NCI-H2171 (cell line): ENCODE measurements at places on chromosomes 1 and 21.

DNA sequence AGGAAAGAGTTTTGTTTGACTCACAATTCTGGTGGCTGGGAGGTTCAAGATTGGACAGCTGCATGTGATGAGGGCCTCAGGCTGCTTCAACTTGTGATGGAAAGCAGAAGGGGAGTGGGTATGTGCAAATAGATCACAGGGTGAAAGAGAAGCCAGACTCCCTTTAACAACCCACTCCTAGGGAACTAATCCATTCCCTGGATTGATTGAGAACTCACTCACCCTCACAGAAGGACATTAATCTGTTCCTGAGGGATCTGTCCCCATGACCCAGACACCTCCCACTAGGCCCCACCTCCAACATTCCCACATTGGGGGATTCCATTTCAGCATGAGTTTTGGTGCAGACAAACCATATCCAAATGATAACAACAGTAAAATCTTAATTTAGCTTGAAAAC is 25.6 kb downstream of the UBE2T start:
- DNase-seq, result no peak

- DNase-seq, result no peak
Observed at GRCh38 chr1:215529571-215529970, 37.5 kb upstream of the KCTD3 start.

- DNase-seq, result no peak
Observed at GRCh38 chr21:45769294-45769693, 125.8 kb downstream of the PCBP3 start.

DNA sequence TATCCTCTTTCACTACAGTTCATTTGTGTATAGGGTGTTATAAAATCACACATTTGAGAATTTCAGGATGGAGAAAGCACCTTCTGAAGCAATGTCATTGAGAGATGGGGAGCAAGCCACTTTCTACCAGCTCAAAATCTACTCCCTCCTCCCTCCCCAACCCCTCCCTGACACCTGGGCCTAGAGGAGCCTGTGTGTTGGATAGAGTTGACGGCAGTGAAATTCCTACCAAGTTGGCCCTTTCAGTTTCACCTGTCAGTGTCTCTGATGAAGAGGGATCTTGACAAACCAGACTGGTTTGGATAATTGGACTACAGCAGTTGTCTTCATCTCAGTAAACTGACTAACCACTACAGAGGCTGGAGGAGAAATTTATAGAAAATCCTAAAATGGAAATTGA is 125.0 kb upstream of the HOOK1 start:
- DNase-seq, result no peak

GRCh38 chr1:175178056-175178455 is 14.5 kb downstream of the KIAA0040 start:
- no peak for DNase-seq

GRCh38 chr1:163747261-163747660 is 425.5 kb downstream of the NUF2 start:
- no peak for DNase-seq
